ENCODE measurements at places on chromosomes 1 and 21.

DNA sequence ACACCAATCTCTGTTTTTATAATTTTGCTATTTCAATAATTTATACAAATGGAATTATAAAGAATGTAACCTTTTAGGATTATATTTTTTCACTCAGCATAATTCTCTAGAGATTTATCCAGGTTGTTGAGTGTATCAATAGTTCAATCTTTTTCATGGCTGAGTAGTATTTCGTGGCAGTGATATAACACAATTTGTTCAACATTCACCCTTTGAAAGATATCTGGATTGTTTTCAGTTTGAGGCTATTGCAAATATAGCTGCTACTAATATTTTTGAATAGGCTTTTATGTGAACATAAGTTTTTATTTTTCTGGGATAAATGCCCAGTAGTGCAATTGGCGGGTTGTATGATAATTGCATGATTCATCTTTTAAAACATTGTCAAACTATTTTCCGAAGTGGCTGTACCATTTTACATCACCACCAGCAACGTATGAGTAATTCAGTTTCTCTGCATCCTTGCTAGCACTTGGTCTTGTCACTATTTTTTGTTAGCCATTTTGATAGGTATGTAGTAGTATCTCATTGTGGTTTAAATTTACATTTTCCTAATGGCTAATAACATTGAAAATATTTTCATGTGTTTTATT lies 55.6 kb upstream of the ABCD3 start:
- no peak for DNase-seq

DNA sequence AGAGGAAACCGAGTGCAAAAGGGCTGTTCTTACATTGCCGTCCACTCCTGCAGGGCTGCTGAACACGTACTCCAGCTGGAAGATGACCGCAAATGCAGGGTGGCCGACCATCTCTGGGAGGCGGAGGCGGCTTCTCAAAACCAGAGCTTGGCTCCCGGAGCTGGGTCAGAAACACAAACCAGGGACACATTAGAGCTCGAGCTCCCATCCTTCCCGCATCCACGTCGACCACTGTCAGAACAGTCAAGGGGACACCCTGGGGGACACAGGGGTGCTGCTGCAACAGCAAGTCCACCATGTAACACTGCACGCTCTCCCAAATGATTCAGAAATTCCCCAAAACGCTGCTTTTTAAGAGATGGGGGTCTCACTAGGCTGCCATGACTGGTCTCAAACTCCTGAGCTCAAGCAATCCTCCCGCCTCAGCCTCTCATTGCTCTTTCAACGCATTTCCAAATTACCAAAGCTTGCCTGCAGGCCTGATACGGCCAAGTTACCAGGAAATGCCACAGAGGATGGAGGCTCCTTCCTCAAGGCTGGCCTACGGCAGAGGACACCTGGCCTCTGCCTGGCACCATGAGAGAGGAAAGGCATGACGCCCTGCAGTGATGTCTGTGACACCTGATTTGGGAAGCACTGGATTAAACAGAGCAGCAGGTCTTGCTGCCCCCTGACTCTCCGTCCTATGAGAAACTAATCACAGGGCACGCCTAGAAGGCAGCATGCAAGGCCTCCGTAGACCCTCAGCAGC lies 45.0 kb downstream of the NPHP4 start:
- no peak for DNase-seq

DNA sequence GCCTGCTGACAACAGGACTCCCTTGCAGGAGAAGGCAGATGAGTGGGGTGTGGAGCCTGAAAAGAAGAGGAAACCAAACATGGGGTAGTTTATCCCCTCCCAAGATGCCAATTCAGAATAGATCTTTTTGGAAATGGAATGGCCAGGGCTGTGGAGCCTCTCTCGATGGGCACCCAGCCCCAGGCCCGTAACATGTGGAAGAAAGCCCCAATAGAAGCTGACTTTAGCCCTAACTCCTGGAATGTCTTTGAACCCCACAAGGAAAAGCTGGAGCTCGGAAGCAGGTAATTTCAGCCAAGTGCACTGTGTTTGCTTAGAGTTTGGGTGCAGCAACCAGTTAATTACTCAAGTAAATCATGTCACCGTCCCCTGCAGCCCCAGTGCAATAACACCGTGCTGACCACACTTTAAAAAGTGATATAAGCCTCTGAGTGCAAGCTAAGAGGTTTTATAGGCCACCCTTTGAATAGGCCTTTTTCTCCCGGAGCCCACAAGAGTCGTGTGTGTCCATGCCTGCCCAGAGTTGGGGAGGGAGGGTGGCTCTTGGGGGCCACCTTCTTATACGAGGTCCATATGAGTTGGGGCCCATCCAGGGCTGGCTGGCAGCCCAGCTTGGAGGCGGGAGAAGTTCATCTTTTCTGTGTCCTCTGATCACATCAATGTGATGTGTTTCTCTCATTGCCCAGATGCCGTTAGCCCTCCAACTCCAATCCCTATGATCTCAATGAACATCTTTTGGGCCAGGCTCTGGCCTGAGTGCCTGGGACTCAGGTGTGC lies 153.2 kb downstream of the TRABD2B start:
- DNase-seq, result no peak

DNA sequence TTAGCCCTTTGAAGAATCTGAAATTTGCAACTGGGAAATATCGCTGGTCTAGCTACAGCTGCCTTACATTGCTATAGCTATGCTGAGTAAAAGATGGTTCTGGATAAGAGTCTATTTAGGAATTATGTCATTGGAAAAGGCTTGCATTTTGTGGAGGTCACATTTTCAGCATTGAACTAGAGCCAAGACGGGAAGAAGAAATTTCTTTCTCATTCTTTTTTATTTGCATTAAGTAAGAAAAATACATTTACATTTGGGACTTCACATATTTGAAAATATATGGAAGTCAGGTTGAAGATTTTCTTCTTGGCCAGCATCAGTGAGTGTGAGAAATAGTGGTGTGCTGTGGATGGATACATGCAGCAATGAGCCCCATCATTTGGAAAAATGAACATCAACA lies 291.6 kb downstream of the PTBP2 start:
- no peak for DNase-seq

- no peak for DNase-seq
Measured at GRCh38 chr1:236065509-236066005, 667 bp upstream of the NID1 start.

DNA sequence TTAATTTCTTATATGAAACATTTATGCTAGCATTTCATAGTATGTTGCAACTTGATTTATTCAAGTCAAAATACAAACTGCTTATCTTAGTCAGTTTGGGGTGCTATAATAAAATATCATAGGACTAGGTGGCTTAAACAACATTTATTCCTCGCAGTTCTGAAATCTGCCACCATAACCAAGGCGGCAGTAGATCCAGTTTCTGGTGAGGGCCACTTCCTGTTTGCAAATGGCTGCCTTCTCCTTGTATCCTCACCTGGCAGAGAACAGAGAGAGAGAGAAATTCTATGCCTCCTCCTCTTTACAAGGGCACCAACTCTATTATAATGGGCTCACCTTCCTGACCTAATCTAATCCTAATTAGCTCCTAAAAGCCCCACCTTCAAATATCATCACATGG lies 76.1 kb upstream of the RGS2 start:
- DNase-seq, result no peak

DNA sequence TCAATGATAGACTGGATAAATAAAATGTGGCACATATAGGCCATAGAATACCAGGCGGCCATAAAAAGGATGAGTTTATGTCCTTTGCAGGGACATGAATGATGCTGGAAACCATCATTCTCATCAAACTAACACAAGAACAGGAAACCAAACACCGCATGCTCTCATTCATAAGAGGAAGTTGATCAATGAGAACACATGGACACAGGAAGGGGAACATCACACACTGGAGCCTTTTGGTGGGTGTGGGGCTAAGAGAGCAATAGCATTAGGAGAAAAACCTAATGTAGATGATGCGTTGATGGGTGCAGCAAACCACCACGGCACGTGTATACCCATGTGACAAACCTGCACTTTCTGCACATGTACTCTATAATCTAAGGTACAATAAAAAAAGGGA lies 883.4 kb upstream of the PRMT6 start:
- no peak for DNase-seq

- no peak for DNase-seq
Measured at GRCh38 chr1:52238474-52238873, 96.6 kb downstream of the ZFYVE9 start.

GRCh38 chr1:31058012-31058411 lies 7.5 kb downstream of the PUM1 start:
- no peak for DNase-seq

GRCh38 chr1:7984811-7985210 lies 23.3 kb downstream of the PARK7 start:
- DNase-seq, result no peak

DNA sequence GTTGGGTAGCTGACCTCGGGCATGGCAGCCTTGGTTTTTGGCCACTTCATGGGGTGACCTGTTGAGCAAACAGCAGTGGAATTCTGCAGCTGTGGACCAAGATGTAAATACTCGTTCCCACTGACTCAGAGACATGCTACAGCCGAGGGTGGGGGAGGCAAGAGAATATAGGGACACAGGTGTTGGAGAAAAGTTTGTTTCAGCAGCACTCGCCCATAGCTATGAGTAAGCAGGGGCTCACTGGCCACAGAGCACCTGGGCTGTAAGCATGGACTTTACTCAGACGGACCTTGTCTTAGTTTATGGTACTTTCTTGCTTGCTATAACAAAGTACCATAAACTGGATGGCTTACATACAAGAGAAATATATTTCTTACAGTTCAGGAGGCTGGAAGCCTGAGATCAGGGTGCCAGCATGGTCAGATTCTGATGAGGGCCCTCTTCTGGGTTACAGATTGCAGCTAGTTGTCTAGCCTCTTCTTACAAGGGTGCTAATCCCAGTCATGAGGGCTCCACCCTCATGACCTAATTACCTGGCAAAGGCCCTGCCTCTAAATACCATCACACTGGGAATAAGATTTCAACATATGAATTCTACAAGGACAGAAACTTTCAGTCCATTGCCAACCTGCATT lies 437.2 kb upstream of the DAB1 start:
- no peak for DNase-seq

GRCh38 chr1:193539731-193540459 lies 353.5 kb upstream of the B3GALT2 start:
- no peak for DNase-seq

DNA sequence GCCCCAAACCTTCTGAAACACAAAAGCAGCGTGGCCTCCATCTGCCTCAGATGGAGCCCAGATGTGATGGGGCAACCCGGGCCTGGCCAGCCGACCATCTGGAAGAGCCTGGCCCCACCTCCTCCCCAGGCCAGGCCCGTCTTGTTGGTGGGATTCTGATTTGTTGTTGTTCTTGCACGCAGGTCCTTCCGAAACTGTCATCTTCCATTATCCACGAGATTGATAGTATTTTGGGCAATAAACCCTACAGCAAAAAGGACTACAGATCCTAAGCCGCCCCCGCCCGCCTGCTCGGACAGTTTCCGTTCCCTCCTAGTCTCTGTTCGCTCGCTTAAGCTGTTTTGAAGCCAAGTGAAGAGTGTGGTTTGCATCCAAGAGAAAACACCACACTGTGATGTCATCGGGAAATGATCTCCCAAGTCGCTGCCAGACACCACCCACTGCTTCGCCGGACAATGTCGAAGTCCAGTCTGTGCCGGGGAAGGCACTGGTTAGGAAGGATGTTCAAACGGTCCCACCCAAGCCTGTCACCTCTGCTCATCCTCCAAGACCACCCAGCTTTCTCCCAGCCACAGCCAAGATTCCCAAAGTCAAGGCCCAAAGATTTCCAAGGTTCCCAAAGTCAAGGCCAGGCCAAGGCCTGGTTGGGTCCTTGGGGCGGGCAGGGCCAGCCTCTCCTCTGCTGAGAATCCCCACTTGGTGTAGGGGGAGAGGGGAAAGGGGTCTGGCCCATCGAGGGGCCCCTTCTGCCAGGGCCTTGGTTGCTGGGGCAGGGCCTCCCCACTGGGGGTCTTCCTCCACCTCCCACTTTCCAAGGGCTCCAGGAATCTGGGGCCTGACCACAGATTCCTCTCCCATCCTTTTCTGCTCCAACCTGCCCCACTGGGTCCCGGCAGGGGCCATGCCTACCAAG lies 52.9 kb downstream of the KCNAB2 start:
- DNase-seq, result no peak

DNA sequence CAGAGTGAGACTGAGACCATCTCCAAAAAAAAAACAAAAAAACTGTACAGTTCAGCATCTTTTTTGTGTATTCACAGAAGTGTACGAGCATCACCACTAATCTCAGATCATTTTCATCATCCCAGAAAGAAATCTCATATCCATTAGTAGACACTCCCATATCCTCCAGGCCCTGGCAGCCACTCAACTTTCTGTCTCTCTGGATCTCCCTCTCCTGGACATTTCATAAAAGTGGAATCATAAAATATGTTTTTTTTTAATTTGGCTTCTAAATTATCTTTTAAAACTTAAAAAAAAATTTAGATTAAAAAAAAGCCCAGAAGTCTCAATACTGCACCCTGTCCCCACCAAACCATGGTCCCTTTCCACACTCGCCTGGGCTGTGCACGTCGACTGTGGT lies 22.1 kb downstream of the RIPPLY3 start:
- no peak for DNase-seq

DNA sequence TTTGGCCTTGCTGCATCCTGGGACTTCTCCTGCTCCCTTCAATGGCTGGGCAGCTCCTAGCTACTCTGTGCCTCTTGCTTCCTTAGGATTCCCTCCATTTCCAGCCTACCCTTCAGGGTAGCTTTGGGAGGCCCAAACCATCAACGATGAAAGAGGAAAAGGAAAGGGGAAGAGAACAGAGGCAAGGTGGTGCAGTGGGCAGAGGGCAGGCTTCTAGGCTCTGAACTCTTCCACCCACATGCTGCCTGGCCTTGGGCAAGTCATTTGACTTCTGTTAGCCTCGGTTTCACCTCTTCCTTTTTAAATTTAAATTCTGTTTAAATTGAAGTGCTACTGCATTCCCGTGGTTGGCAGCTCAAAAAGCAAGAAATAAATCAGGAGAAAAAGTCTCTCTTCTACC lies 5.7 kb upstream of the PPM1J start:
- DNase-seq, result no peak

DNA sequence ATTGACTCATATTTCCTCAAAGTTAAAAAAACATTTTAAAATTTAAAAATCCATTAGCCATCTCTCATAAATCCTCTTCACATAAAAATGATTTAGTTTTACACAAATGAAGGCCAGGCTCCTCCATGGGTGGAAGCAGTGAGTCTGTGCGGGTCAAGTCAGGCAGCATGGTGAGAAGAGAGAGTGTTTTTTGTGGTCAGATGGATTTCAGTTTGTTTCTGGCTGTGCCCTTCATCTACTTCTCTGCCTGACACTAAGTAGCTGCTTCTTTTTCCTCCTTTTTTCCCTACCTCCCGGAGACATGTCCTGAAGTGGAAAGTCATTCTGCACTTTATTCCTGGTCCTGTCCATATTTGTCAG lies 10.3 kb downstream of the PLA2G4A start:
- no peak for DNase-seq

- no peak for DNase-seq
Measured at GRCh38 chr1:62208970-62209369, 14.3 kb downstream of the L1TD1 start.

GRCh38 chr1:226004396-226004795 lies 5.3 kb upstream of the SDE2 start:
- DNase-seq, result no peak
